Ascending aorta (tissue), 2 donors: ENCODE measurements at places on chromosomes 5 and 9.

DNA sequence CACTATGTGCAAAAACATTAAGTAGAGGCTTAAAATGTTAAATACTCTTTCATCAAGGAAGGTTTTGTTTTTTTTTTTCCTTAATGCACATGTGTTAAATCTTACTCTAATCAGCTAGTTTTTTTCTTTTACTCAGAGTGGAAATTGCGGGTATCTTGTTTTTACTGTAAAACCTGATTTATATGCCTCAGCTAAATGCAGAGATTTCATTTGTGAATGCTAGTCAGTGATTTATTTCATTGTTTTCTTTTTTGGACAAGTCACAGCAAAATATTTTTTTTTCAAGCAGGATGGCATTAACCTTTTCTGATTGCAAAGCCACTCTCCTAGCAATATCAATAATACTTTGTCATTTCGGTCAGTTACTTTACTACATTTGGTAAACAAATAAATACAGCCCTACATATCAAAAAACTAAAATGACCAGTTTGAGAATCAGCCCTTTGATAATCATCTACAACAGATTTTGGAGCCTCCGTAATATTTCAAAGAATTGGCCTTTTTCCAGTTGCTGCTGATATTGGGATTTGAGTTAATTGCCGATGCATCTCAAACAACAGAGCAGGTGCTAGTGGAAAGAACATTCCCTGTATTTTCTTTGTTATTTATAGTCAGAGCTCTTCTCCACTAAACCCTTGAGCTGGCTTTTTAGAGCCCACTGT is 579.2 kb upstream of the ZNF608 start:
- DNase-seq = no peak

- no peak for DNase-seq
Measured at GRCh38 chr9:107190936-107191290, 92.2 kb upstream of the RAD23B start.

DNA sequence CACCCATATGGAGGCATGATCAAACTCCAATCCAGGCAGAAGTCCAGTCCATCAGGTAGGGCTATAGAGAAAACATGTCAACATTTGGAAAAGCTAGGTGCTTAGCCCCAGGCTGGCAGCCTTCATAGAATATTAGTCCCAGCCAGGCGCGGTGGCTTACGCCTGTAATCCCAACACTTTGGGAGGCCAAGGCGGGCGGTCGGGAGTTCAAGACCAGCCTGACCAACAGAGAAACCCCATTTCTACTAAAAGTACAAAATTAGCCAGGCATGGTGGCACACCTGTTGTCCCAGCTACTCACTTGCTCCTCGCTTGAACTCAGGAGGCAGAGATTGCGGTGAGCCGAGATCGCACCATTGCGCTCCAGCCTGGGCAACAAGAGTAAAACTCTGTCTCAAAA is 285.7 kb downstream of the MARCHF11 start:
- no peak for DNase-seq

- no peak for DNase-seq
Measured at GRCh38 chr9:92059661-92060060, 55.6 kb downstream of the SPTLC1 start.

GRCh38 chr9:109779711-109780452 is at the start of gene PALM2AKAP2:
TSS of gene PALM2AKAP2 (plus strand) at chr9:109780198. CDS start at chr9:109780489, 291 bp downstream.
- DNase-seq = no peak

DNA sequence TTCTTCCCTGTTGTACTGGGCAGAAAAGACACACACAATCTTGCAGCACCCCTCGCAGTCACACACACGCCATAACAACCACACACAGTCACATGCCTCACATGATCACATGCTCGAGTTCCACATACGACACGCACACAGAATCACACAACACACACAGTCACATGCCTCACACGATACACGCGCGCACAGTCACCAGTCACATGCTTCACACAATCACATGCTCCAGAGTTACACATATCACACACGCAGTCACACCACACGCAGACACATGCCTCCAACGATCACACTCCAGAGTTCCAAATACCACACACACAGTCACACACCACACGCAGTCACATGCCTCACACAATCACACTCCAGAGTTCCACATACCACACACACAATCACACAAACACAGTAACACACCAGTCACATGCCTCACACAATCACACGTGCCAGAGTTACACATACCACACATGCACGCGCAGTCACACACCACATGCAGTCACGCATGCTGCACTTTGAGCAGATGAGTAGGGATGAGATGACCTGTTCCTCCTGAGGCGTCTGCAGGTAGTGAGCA is 49.0 kb upstream of the LRRC14B start:
- no peak for DNase-seq

DNA sequence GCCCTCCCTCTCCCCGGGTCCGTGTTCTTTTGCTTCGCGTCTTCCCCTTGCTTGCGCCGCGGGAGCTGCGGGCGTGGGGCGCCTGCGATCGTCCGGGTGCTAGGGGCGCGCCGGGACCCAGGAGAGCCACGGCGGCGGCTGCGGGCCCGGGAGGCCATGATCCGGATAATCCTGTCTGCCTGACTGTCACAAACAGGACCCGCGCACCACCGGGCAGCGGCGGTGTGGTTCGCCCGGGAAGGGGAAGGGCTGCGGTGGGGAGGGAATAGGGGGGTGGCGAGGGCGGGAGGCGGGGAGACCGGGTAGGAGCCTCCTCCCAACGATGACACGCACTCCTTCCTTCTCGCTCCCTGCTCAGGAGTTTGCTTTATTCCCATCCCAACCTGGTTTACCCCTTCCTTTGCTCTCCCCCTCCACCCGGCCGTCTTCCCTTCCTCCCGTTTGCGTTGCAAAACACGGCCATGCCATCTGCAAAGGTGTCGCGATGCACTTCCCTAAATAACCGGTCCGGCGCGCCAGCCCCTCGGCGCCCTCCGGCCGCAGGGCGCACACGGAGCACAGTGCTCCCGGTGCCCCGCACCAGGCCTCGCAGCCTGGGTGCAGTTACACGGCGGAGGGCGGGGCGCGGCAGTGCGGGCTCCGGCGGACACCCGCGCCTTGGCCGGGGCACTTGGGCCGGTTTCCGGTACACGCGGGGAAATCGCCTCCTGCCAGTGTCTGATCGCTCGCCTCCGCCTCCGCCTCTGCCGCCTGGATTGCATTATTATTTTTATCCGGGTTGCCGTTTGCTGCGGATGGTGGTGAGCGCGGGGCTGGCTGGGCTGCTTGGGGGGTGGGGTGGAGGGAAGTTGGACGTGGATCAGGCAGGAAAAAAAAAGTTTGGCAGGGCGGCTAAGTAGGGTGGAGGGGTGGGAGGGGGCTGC is 1.5 kb downstream of the SMARCA2 start:
- DNase-seq = peak; percentile 51

GRCh38 chr9:6884101-6884500 is 126.3 kb downstream of the KDM4C start:
- DNase-seq = no peak

DNA sequence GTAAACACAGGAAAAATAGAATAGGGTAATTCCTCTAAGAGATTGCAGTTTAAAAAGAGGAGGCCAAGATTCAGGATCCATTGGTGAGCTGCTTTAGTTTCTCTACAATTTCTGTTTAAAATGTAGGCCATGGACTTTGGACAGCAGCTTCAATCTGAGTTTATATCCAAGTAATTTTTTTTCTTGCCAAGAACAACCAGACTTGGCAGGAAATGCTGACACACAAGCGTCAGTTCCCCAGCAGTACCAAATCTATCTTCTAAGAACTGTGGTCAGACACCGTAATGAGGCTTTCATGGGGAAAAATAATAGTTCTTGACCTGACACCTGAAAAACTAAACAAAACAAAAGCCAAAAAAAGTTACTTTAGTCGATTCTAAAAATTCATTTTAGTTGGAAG is 528.8 kb downstream of the CSNK1G3 start:
- no peak for DNase-seq

DNA sequence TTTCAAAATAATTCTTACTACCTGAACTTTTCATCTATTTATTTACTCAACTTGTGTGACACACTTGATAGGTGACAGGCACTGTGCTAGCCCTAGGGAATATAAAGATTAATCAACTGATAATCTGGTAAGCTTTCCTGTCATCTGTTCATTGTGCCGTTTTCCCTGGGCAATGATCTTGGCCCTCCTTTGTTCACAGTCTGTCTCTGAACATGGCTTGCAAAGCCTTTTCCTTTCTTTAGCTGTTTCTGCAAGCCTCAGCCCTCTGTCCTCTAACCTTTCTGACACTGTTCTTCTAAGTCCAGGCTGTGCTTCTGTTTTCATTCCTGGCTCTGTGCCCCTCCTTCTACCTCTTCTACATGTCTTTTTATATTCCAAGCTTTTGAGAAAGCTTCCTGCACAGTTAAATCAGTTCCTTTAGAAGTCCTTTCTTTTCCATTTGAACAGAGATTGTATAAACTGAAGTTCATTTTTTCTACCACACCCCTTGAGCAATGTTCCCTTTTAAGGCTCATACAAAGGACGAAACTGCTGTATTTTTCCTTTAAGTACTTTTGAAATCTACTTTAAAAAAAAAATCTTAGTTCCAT is 803.0 kb upstream of the ZNF608 start:
- no peak for DNase-seq

DNA sequence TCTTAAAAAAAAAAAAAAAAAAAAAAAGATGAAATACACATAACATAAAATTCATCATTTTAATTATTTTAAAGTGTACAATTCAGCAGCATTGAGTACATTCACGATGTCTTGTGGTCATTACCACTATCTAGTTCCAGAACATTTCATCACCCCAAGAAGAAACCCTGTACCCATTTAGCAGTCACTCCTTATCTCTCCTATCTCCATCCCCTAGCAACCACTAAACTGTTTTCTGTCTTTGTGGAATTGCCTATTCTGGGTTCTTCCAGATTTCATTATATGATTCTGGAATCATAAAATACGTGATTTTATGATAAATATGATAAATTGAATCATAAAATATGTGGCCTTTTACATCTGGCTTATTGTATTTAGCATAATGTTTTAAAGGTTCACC is 8.9 kb upstream of the HMCN2 start:
- DNase-seq = no peak

GRCh38 chr9:131879181-131879910 is 139.5 kb upstream of the RAPGEF1 start:
- DNase-seq = no peak
